Skin of body (tissue), 3 donors: ENCODE measurements at places on chromosomes 6 and 20. TPM values are rescaled to one million over a fixed set of nuclear protein-coding genes. Genes with fewer than 3 reads are reported as not detected.

The ISM1 gene
- total RNA-seq, result 11.2 TPM

The IER3 gene
- 33.0 TPM for total RNA-seq

The HLA-DRB5 gene
- total RNA-seq, result 0.79 TPM

The OR2H1 gene
- total RNA-seq, result not detected

The APOBEC2 gene
- 60.6 TPM for total RNA-seq

The GLP1R gene
- 0.10 TPM for total RNA-seq

The PI16 gene
- total RNA-seq, result 10.1 TPM

The CGAS gene
- 4.9 TPM for total RNA-seq

The C6orf52 gene
- total RNA-seq, result not detected

The OR12D3 gene
- total RNA-seq, result not detected

The AK9 gene
- total RNA-seq, result 5.8 TPM

GRCh38 chr6:133183691-133184090 lies 57.5 kb upstream of the EYA4 start:
- DNase-seq, result no peak

DNA sequence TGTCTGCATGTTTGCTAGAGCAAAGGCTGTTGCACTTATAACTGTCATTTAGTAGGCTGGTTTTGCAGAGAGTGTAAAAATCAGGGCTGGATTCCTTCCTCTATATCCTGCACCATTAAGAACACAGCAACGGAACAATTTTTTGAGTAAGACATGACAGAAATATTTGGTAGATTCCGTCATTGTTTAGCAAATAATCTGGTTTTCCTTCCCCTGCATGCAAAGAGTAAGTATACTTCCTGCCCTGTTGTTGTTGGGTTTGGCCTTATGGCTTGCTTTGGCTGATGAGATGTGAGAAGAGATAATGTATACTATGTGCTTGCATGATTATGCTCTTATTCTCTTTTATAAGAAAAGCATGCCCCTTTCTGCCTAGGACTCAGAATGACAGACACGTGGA lies 23.8 kb downstream of the MANEA start:
- DNase-seq, result no peak

DNA sequence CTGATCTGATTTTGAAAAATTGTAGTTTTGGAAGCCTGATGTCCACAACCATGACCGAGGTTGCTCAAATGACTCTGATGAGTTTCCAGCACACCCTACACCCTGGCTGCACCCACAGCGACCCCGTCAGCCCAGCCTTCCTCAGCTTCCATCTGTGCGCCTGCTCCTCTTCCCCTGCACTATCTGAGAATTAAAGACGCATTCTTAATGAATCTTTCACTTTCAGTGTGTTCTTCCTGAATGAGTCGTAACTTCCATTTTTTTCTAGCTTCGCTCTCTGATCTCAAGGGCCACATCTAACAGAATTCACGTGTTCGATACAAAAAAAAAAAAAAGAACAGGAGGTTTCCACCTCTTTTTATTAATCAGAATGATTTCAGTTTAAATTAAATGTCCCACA lies 21.3 kb upstream of the RREB1 start:
- DNase-seq, result peak; percentile 10

- DNase-seq, result no peak
Measured at GRCh38 chr6:17820055-17820454, 113.3 kb upstream of the NUP153 start.

DNA sequence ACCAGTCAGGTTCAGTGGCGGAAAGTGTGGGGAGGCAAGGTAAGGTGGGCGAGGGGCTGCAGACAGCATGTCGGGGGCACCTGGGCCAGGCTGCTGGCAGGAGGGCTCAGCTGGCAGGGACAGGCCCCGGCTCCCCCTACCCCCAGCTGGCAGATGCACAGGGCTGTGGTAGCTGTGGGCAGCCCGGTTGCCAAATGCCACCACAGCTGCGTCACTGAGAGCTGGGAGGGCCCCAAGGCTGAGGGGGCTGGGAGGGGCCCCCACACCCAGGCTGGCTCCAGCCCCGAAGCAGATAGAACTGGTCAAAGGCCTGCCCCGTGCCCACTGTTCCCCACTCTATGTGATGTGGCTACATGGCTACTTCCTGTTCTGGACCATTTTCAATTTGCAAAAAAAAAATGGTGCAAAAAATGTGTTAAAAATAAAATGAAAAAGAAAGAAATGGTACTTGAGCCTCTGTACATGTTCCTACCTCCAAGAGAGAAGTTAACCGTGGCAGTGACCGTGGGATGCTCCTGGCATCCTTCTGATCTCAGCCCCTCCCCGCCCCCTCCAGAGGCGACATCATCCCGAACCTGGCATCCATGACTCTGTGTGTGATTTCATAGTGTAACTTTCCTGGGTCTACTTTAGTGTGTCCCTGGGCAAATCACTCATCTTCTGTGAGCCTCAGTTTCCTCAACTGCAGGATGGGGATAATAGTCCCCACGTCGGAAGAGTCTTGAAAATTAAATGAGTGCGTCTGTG lies 64.4 kb downstream of the UBE2V1 start:
- DNase-seq, result no peak

DNA sequence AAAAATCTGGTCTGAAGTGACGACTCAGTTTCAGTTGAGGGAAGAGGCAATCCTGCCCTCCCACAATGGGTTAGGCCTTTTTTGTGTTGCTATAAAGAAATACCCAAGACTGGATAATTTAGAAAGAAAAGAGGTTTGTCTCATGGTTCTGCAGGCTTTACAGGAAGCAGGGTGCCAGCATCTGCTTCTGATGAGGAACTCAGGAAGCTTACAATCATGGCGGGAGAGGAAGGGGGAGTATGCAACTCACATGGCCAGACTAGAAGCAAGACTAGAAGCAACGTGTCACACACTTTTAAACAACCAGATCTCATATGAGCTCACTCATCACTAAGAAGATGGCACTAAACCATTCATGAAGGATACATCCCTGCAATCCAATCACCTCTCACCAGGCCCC lies 529.3 kb downstream of the KIF16B start:
- DNase-seq, result no peak

DNA sequence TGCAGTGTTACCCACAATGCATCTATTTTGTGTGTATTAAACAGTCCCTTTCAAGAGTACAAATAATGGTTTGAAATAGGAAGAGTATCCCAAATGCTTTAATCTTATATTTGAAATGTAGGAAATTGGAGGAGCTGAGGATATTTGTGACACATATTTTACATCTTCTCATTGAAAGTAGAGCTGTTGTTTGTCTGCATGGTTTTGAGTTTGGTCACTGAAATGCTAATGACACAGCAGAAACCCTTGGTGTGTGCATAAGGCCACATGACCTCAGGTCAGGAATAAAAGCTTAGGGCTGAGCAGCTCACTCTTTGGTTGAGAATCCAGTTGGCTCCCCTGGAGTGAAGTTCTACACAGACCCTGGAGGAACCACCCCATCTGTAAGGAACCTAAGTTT lies 49.8 kb downstream of the TPD52L1 start:
- no peak for DNase-seq

- no peak for DNase-seq
Measured at GRCh38 chr20:62413025-62413570, 6.0 kb upstream of the CABLES2 start.

DNA sequence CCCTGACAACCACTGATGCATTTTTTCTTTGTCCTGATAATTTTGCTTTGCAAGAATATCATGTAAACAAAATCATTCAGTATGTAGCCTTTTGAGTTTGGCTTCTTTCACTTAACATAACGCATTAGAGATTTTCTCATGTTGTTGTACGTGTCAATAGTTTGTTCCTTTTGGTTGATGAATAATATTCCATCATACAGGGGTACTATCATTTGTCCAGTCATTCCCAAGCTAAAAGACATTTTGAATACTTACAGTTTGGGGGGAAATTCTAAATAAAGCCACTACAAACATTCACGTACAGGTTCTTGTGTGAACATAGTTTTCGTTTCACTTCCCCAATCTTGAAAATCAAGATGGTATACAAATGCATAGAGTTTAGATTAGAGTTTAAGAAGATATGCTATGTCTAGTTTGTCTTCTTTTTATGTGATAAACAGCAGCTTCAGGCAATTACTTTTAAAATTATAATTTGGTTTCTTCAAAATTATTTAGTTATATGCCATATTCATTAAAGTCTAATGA lies 5.2 kb downstream of the HAO1 start:
- DNase-seq, result no peak

DNA sequence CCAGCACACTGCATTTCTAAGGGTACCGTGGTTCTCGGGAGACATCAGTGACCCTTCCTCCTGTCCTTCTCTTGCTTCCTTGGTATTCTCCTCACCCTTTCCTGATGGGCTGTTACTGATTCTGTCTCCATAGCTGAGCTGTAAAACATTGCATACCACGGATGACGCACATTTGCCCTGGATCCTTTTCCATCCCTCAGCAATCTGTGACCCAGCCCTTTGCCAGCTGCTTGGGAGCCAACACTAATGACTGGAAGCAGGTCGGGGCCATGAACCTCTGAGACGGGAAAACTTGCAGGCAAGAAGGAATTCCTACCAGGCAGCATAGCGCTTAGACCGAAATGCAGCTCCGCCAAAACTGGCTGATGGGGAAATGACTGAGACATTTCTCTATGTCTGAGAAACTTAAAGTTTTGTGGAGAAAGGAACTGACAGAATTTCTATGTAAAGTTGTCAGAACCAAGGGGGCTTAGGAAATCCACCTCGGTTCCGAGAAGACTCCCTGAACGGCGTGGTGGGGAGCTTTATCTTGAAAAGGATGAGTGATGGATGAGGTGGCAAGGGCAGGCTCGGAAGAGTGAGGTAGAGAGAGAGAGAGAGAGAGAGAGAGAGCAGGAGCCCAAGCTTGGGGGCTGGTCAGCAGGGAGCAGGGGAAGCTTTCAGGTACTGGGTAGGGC lies 19.2 kb downstream of the TUBB2B start:
- DNase-seq, result peak; percentile 81

- DNase-seq, result no peak
Measured at GRCh38 chr6:39157511-39157910, 42.5 kb upstream of the SAYSD1 start.

DNA sequence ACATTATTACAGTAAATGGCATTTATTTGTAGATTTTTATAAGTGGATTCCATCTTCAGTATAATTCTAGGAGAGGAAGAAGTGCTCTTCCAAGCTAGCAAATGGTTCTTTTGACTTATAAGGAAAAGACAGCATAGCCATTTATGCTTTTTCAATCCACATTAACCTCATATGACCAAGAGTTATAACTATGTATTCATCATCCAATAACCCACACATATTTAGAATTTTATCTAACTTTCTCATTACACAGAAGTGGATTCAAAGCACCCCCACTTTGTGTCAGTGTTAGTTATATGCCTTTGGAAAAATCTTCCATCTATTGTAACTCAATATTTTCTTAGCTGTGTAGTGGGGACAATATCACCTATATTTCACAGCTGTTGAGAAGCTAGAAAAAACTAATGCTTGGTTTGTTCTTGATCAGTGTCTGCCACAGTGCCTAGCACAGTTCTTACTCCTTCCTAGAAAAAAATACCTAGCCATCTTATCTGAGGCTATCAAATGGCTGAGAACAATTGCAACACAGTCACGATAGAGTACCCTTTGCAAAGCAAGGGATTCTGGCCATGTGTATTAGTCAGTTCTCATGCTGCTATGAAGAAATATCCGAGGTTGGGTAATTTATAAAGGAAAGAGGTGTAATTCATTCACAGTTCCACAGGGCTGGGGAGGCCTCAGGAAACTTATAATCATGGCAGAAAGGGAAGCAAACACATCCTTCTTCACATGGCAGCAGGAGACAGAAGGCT lies 986.3 kb downstream of the TFAP2A start:
- DNase-seq, result no peak

DNA sequence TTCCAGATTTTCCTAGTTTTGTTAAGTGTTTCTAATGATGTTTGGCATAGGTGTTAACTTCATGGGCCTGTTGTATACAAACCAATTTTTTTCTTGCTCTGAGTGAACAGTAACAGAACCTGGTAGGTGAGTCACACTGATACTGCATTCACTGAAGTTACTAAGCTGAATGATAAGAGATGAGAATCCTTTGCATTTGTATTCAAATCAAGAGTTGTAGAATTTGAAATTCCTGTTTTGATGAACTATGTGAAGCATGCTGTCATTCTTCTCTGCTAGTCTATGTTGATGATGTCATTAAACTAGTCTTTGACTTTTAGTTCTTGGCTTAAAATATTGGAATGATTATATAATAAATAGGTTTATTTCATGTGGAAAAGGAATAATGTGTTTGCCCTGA lies 37.9 kb downstream of the PTPRA start:
- DNase-seq, result no peak

GRCh38 chr6:157403686-157404051 lies 22.7 kb downstream of the ZDHHC14 start:
- DNase-seq, result no peak

DNA sequence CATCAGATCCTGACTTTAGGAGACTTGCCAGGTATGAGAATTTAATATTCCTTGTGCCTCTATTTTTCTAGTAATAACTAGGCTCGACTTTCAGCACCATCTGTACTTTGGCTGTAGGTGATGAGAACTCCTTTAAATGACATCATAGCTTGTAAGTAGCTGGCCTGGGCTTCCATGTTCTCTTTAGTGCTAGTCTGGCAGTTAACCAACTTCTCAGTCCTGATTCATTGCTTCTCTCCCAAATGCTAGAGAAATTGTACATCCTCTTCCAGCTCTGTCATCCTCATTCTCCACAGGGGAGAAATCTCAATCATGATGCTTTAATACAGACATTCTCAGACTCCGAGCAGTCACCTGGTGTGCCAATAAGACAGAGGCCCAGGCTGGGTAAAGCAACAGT lies 143.5 kb upstream of the MOCS1 start:
- DNase-seq, result no peak

- no peak for DNase-seq
Measured at GRCh38 chr6:146246028-146246427, 217.2 kb downstream of the GRM1 start.

GRCh38 chr20:52972965-52973819 lies 1.0 kb downstream of the TSHZ2 start:
- no peak for DNase-seq

- no peak for DNase-seq
Measured at GRCh38 chr6:150492507-150492906, 107.2 kb upstream of the PLEKHG1 start.

DNA sequence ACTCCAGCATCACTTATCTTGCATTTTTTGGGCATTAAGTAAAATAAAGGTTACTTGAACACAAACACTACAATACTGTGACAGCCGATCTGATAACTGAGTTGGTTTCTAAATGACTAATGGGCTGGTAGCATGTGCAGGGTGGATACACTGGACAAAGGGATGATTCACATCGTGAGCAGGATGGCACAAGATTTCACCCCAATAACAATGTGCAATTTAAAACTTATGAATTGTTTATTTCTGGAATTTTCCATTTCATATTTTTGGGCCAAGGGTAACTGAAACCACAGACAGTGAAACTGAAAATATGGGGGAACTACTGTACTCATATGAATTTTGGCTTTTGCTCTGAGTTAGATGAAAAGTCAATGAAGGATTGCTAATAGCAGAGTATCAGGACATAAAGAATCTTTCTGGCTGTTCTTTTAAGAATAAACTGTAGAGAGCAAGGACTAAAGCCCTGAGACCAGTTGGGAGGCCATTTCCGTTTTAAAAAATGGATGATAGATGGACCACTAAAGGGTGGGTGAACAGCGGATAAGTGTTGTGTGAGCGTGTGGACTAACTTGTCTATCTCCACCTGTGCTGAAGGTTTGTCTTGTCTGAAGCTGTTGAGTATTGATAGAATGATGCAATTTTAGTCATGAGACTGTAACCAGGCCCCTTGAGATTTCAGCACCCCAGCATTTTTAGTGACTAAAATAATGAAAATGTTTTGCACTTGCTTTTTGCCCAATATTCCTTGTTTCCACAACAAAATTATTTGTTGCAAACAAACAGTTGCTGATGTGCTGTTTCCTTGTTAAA lies 8.2 kb downstream of the SPINT3 start:
- DNase-seq, result no peak

- DNase-seq, result no peak
Measured at GRCh38 chr6:39251406-39251805, 22.1 kb upstream of the KCNK5 start.
